Astrocyte (in vitro differentiated cells and primary cell): ENCODE measurements at places on chromosomes 12 and 14. TPM values are rescaled to one million over a fixed set of nuclear protein-coding genes. Genes with fewer than 3 reads are reported as not detected.

LIMA1 gene
- total RNA-seq: 169 and 173 TPM in 2 replicates

ANKS1B gene
- 2.4 and 3.0 TPM in 2 replicates for total RNA-seq

PTPN6 gene
- total RNA-seq: 5.2 and 8.9 TPM in 2 replicates

RPGRIP1 gene
- not detected in 2 replicates for total RNA-seq

FGF23 gene
- total RNA-seq: not detected in 2 replicates

DCN gene
- total RNA-seq: 0.57 and 0.87 TPM in 2 replicates

FOXN4 gene
- not detected in 2 replicates for total RNA-seq

GLT1D1 gene
- total RNA-seq: 0.14 and 0.16 TPM in 2 replicates

KRT75 gene
- total RNA-seq: not detected in 2 replicates

CFAP54 gene
- 0.62 and 1.1 TPM in 2 replicates for total RNA-seq

CCDC197 gene
- not detected in 2 replicates for total RNA-seq

GLIPR1L1 gene
- not detected in 2 replicates for total RNA-seq

RBP5 gene
- not detected in 2 replicates for total RNA-seq

SDS gene
- total RNA-seq: not detected in 2 replicates

BICDL1 gene
- 7.3 and 8.8 TPM in 2 replicates for total RNA-seq

CLECL1 gene
- total RNA-seq: not detected in 2 replicates

MANSC4 gene
- total RNA-seq: not detected in 2 replicates

C12orf54 gene
- 1.2 and 1.8 TPM in 2 replicates for total RNA-seq

LRRC23 gene
- total RNA-seq: 5.0 and 5.2 TPM in 2 replicates

C12orf56 gene
- not detected in 2 replicates for total RNA-seq

PMCH gene
- not detected in 2 replicates for total RNA-seq

CISTR gene
- total RNA-seq: not detected in 2 replicates
